ENCODE measurements at places on chromosomes 3 and 15.
A peak's percentile ranks its signal among the peaks of the same experiment; 100 is the strongest.

DNA sequence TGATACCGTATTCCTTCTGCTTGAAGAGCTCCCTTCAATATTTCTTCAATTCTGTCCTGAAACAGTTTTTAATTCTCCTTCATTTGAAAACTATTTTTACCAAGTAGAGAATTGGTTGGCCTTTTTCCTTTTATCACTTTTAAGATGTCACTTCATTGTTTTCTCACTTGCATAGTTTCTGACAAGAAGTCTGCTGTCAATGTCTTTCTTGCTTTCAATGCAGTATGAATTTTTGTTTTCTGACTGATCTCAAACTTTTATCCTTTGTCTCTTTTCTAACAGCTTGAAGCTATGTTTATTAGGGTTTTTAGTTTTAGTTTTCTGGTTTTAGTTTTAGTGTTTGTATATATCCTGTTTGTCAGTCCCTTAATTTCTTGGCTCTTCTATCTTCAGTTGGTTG lies 364.8 kb upstream of the TPRG1 start:
- no peak for DNase-seq

DNA sequence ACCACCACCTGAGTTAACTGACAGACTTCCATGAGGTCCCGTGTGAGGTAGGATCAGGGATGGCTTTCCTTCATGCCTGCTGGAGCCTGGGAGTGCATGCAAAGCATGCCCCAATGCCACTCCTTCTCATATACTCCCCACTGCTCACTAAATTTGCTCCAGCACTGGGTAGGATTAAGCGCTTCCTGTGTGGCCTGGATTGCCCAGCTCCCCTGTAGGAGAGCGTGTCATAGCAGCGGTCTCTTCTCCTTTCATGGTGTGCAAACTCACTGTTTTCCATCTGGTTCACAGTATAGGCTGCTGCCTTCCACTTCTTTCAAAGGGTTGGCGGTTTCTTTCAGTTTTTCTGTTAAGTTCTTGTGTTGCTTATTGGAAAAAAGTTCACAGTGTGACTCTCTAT lies 34.1 kb upstream of the ABI3BP start:
- no peak for DNase-seq

DNA sequence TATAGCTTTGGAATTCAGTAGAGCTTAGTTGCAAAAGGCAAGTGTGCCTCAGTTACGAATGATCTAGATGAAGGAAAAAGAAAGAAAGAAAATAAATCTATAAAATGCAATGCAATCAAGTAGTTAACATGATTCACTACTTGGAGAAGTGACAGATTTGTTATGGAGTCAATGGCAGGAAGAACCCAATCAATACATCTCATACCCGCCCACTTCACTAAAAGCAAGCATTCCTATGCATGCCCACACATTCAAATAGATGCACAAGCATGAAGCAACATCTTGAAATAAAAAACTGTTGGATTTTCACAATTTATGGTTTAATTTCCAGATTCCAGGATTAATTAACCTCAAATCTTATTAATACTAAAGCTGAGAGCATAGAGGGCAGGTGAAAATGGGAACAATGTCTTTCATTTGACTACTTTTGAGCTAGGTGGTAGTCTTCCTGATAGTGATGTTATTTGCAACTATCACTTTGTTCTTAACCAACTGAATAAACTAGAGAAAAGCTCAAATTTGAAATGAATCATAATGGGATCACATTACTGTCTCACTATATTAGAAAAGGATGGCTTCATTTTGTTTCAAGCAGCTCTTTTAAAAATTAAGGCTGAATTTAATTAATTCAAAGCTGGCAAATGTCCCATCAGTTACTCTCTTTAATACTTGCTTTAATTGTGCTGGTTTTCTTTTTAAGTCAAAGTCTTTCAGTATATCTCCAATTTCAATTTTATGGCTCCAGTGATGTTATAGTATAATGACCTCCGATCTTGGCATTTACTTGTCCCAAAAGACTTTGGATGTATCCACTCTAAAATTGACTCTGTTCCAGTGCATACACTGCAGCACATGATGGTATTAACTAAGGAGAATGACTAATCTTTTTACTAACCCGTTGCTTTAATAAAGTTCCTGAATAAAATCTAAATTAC lies 46.7 kb upstream of the CCDC50 start:
- no peak for DNase-seq

GRCh38 chr3:47836986-47837385 lies 34.0 kb downstream of the DHX30 start:
- no peak for DNase-seq

- no peak for DNase-seq
These were observed 28.7 kb upstream of the PFN2 start for GRCh38 chr3:149999421-149999820.

- DNase-seq: peak; percentile 46
These were observed 228.7 kb downstream of the SLCO3A1 start for GRCh38 chr15:92082006-92082843.

DNA sequence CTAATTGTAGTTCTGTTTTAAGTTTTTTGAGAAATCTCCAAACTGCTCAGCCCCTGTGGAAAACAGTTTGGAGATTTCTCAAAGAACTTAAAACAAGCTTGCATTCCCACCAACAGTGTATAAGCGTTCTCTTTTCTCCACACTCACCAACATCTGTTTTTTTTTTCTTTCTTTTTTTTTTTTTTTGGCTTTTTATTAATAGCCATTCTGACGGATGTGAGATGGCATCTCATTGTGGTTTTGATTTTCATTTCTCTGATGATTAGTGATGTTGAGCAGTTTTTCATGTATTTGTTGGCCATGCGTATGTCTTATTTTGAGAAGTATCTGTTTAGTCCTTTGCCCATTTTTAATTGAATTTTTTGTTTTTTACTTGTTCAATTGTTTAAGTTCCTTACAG lies 73.1 kb upstream of the COL8A1 start:
- DNase-seq: no peak

DNA sequence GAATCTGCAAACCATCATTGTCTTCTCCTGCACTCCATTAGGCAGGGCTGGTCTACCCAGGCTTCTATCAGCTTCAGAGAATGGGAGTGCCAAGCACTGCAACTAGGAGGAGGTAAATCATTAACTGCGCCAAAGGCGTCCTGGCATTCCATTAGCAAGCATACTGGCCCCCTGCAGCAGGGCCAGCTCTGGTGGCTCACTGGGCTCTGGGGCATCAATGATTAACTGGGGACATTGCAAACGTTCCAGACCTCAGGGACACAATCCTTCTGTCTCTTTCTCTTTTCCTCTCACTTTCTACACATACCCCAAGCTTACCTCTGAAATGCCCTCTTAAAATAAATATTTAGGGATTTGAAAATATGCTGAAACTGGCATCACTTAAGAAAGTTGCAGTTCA lies 129.0 kb downstream of the MYLK start:
- DNase-seq: no peak

GRCh38 chr15:60017538-60018520 lies 13.7 kb downstream of the FOXB1 start:
- no peak for DNase-seq

DNA sequence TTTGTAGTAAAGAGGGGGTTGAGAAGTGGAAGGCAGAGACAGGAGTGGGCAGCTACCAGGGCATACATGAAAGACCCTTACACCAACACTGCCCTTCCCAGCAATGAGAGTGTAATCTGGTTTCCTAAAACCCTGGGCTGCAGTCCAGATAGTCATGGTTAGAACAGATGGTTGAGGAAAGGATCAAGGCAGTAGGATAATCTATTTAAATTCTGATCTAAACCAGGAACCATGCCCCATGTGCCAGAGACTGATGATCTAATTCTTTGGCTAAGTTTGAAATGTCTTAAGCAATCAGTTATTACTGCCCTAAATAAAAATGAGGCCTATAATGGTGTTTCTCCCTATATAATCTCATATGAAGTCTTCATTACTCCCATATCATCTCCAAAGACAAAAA lies 59.6 kb downstream of the PRTG start:
- no peak for DNase-seq

DNA sequence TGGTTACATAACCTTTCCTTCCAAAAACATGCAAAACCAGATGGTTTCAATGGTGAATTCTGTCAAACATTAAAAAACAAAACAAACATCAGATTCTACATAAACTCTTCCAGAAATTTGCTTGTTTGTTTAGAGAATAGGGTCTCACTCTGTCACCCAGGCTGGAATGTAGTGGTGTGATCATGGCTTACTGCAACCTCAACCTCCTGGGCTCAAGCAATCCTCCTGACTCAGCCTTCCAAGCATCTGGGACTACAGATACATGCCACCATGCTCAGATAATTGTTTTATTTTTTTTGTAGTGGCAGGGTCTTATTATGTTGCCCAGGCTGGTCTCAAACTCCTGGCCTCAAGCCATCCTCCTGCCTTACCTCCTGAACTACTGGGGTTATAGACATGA lies 36.1 kb downstream of the FBXL2 start:
- DNase-seq: no peak

- DNase-seq: no peak
These were observed 31.2 kb downstream of the ARPP21 start for GRCh38 chr3:35670408-35670965.

GRCh38 chr3:17954801-17955200 lies 212.4 kb upstream of the TBC1D5 start:
- DNase-seq: no peak

- DNase-seq: peak; percentile 8
These were observed 776 bp downstream of the VGLL3 start for GRCh38 chr3:86990012-86990733.

DNA sequence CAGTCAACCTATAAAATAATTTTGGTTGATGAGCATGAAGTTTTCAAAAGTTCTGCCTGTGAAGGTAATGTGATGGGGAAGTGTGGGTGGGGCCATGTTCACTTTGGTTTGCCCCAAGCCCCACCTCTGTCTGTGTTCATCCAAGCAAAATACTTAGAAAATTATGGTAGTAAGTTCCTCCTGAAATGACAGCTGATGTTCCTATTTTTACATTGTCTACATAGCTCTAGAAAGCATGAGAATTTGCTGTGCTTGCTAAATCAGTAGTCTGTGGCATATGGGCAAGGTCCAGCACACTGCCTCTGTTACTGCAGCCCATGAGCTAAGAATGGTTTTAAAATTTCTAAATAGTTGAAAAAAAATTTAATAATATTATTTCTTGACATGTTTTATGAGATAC lies 21.9 kb upstream of the CP start:
- no peak for DNase-seq

- no peak for DNase-seq
These were observed 128.8 kb downstream of the FRMD5 start for GRCh38 chr15:44066211-44066827.

GRCh38 chr15:79740561-79740960 lies 156.3 kb downstream of the MTHFS start:
- no peak for DNase-seq

- no peak for DNase-seq
These were observed 326.3 kb downstream of the CHL1 start for GRCh38 chr3:522888-523287.

GRCh38 chr15:87817553-87817952 lies 439.0 kb downstream of the NTRK3 start:
- no peak for DNase-seq

GRCh38 chr3:188421151-188421821 lies 267.3 kb downstream of the LPP start:
- DNase-seq: no peak

- no peak for DNase-seq
These were observed 1031.7 kb upstream of the CFAP20DC start for GRCh38 chr3:60081381-60082095.

GRCh38 chr3:159062734-159063410 lies 261.0 kb downstream of the MFSD1 start:
- no peak for DNase-seq

DNA sequence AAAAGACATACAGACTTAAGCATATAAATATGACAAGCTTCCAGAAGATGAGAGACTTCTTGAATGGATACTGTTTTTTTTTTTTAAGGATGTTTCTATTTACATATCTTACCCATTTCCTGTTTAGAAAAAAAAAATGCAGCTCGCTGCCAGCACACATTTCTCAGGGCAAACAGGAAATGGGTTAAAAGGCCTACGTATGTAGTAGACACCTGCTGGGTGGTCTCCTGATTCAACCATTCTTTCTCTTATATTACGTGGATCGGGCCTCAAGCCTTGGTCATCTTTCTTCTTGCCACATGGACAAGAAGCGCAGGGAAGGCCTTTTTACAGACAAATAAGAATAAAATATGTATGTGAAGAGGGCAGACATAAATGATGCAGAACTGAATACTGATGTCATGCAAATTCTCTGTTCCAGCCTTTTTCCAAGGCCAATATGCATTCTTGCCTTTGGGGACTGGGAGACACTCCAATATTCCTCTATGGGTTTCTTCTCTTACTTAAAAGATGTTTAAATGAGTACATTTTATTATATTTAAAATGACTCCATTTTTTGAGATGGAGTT lies 35.0 kb upstream of the TJP1 start:
- DNase-seq: no peak

Data from left renal cortex interstitium (tissue), 4 donors.